Hematopoietic multipotent progenitor cell (in vitro differentiated cells): ENCODE measurements at places on chromosomes 6 and 20. TPM values are rescaled to one million over a fixed set of nuclear protein-coding genes. Genes with fewer than 3 reads are reported as not detected.

GRCh38 chr6:39843305-39844020 is 51.3 kb downstream of the DAAM2 start:
- no peak for DNase-seq

GRCh38 chr6:39111280-39111679 is 3.7 kb downstream of the SAYSD1 start:
- no peak for DNase-seq

GRCh38 chr6:3977875-3978711 is 100.8 kb downstream of the FAM217A start:
- no peak for DNase-seq

The BPIFA1 gene
- not detected for total RNA-seq

DNA sequence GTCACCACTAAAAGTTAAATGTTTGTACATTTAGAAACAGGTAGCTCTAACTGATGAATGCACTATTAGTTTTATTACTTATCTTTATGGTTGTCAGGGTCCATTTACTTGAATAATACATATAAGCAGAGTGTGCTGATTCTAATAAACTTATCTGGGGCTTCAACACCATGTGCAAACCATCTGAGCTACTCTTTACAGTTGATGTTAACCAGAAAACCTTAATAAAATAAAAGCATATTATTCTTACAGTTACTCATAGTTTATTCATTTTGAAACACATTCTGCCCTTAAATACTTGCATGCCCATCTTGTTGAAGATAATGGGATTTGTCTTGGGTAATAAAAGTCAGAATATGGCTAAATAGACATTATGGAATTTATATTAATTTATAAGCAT is 1042.2 kb downstream of the EPHA7 start:
- DNase-seq = no peak

GRCh38 chr20:40978761-40979160 is 49.9 kb upstream of the TOP1 start:
- DNase-seq = no peak

- DNase-seq = no peak
Measured at GRCh38 chr6:124033501-124033900, 229.8 kb downstream of the NKAIN2 start.

DNA sequence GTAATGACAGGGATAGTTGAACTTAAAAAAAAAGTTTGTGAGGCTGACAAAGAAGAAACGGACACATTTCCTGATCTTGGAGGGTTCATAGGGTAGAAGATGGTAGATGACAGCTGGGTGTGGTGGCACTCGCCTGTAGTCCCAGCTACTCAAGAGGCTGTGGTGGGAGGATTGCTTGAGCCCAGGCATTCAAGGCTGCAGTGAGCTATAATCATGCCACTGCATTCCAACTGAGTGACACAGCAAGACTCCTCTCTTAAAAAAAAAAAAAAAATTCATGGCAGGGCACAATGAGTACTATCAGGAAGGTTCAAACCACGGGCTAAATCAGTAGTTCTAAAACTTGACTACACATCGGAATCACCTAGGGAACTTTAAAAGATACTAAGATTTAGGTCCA is 2.0 kb upstream of the MICA start:
- DNase-seq = no peak

The TMEM14B gene
- 42.3 TPM for total RNA-seq

The IDH3B gene
- 130 TPM for total RNA-seq

The DYNLT1 gene
- 35.0 TPM for total RNA-seq

GRCh38 chr6:111747396-111747795 is 125.9 kb downstream of the FYN start:
- no peak for DNase-seq

The SNAP91 gene
- total RNA-seq = not detected

DNA sequence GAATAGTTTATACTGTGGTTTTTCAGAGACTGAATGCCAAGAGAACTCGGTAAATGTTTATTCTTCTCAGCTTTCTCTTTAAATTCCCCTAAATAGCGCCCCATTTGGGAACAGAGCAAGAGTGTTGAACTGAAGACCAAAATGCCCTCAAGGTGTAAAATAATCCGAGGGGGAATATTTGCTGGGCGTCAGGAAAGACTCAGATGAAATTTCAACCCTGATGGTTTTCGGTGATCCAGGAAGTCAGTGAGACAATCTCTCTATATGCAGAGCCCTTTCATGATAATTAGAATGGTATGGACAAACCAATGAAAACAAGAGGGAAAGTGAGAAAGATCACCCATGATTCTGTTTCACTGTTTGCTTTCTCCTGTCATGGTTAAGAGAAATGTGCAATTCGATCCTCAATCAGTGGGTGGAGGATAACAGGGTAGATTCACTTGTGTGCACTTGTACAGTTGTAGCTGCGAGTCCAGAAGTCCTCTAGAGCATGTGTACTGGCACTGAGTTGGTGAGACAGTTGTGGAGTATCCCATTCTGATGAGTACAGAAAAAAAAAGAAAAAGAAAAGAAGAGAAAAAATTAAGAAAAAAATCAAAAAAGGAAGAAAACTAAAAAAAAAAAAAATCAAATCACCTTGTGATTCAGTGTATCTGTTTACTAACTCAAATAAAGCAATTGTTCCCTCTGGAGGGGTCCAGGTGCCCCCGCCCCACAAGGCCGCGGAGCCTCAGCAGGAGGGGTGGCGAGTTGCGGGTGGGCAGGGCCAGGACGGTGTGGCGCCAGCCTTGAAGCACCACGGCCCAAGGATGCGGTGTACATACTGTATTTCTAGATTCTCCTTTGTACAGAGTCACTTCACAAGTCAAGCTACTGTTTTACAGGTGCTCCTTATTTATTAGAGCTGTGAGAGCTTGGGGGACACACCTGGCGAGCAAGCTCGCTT is 164.9 kb downstream of the SCML4 start:
- DNase-seq = no peak

DNA sequence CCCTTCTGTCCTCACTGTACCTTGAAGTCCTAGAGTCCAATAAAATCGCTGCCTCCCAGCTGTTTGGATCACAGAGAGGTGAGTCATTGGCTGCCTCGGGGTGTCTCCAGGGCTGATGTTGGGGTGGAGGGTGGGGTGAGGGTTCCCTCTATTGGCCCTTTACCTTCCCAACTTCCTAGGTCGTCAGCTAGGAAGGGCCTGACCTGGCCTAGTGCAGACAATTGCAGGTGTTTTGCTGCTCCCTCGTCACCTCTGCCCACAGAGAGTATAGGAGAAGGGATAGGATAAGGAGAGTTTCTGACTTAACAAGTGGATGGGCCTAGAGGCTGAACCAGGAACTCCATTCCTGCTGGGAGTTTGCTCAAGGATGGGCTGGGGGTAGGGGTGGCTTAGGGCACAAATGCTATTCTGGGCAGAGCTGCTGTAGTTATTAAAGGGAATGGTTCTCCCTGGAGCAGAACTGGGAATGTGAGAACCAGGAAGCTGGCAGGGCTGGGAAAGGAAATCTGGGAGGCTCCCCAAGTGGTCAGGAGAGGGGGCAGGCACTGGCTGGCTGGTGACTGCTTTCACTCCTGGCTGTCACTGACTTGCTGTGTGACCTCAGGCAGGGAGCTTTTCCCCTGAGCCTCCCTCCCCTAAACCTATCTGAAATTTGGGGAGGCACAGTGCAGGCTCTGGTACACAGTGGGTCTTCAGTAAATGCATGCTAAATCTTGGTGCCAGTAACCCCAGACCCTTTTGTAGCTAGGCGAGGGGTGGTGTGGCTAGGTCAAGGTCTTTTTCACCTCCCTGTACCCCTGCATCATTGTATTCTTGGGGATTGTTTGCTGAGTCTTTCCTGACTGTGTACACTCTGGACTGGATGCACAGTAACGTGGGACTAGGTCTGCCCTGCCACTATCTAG is 1.5 kb downstream of the TP53INP2 start:
- peak; percentile 29 for DNase-seq

- no peak for DNase-seq
Measured at GRCh38 chr6:151005896-151006632, 140.6 kb downstream of the MTHFD1L start.

DNA sequence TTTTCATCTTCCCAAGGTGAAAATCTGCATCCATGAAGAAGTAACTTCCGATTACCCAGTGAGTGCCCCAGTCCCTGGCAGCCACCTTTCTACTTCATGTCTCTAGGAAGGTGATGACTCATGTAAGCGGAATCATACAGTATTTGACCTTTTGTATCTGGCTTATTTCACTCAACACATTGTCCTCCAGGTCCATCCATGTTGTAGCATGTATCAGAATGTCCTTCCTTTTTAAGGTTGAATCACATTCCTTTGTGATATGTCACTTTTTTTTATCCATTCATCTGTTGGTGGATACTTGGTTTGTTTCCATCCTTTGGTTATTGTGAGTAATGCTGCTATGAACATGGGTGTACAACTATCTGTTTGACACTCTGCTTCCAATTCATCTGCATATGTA is 176.3 kb upstream of the CDYL start:
- no peak for DNase-seq

- no peak for DNase-seq
Measured at GRCh38 chr6:39228111-39228971, 934 bp downstream of the KCNK5 start.

The PNPLA1 gene
- total RNA-seq = 0.27 TPM

- no peak for DNase-seq
Measured at GRCh38 chr6:85417336-85417735, 32.5 kb upstream of the NT5E start.

DNA sequence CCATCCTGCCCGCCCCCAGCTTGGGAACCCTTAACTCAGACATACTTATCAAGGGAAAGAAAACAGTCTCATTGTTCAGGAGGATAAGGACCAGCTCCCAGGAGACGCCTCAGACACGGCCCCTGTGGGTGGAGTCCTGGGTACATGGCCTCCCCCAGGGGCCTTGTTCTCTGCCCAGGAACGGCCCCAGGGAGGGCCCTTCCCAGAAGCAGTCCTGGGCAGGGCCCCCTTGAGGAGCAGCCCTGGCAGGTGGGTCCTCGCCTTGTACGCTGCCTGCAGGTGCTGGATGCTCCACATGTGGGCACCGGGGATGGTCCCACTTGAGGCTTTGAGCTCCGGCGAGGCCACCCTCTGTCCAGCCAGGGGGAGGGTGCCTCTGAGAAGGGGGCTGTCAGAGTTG is 4.5 kb upstream of the GATA5 start:
- no peak for DNase-seq

GRCh38 chr6:26175428-26176181 is 88.4 kb downstream of the HFE start:
- peak; percentile 73 for DNase-seq

The TAGAP gene
- total RNA-seq = 67.3 TPM

The TSPO2 gene
- not detected for total RNA-seq
